Esophagus muscularis mucosa (tissue), 4 donors: ENCODE measurements at places on chromosomes 13 and 19. TPM values are rescaled to one million over a fixed set of nuclear protein-coding genes. Genes with fewer than 3 reads are reported as not detected.

Gene PLIN3
- 15.4 TPM for total RNA-seq

Gene HDGFL2
- total RNA-seq, result 30.5 TPM

DNA sequence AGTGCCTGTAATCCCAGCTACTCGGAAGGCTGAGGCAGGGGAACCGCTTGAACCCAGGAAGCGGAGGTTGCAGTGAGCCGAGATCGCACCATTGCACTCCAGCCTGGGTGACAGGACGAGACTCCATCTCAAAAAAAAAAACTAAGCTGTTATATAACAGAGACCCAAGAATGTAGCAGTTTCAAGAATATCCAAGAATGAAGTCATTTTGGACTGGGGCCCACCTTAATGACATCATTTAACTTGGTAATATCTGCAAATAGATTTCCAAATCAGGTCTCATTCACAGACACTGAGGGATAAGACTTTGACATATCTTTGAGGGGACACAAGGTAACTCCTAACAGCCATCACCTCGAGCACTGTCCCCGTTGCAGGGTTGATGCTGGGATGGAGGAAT, 36.5 kb upstream of the MRI1 start:
- H3K27ac ChIP-seq, result no peak overlapping the region
- H3K4me3 ChIP-seq, result no peak overlapping the region
- DNase-seq, result no peak
- H3K4me1 ChIP-seq, result peaks cover 28% of the 10 kb centered on the region
- no peaks in the 10 kb centered on the region for H3K36me3 ChIP-seq

DNA sequence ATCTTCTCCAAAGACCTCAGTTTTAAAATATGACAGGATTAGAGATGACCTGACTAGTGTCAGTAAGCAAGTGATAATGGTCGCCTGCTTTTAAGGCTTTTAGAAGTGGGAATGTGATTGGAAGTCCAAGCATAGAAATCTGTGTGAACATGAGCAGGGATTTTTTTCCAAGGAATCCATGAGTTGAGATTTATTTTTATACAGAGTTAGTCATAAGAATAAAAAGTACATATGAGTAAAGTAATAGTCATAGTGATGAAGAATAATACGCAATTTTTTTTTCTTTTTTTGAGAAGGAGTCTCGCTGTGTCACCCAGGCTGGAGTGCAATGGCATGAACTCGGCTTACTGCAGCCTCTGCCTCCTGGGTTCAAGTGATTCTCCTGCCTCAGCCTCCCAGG, 1.6 kb downstream of the ZNF546 start:
- no peaks in the 10 kb centered on the region for H3K36me3 ChIP-seq
- no peaks in the 10 kb centered on the region for H3K27me3 ChIP-seq
- DNase-seq, result no peak
- H3K27ac ChIP-seq, result no peak overlapping the region

GRCh38 chr13:51623473-51623872, 39.2 kb downstream of the WDFY2 start:
- peaks cover 40% of the 10 kb centered on the region for H3K4me1 ChIP-seq
- H3K36me3 ChIP-seq, result no peaks in the 10 kb centered on the region
- no peak overlapping the region for H3K4me3 ChIP-seq
- no peaks in the 10 kb centered on the region for H3K27me3 ChIP-seq
- no peak for DNase-seq

GRCh38 chr13:51838240-51838846, 6.6 kb downstream of the TMEM272 start:
- H3K27me3 ChIP-seq, result no peaks in the 10 kb centered on the region
- DNase-seq, result no peak
- H3K4me1 ChIP-seq, result no peaks in the 10 kb centered on the region
- H3K36me3 ChIP-seq, result no peaks in the 10 kb centered on the region
- no peak overlapping the region for H3K4me3 ChIP-seq
